AG20443 (cell line): ENCODE measurements at places on chromosomes 4 and X.
A peak's percentile ranks its signal among the peaks of the same experiment; 100 is the strongest.

- DNase-seq, result peak; percentile 65
These were observed 57.2 kb downstream of the IRF2 start for GRCh38 chr4:184416913-184417734.

DNA sequence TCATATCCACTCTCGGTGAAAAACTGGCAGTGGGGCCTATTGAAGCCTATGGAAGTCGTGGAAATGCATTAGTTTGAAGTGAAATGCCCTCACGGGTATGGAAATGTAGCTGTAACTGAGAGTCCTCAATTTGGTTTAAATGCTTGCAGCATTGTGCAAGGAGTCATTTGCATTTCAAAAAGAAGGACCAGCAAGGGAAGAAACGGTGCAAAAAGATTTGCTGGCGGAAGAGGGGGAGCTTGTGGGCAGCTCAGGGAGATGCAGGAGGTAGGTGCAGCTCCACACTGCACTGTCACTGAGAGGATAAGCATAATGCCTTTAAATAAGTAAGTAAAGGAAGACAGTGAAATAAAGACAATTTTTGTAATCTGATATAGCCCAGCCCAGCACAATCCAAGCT lies 400.4 kb upstream of the DIPK2B start:
- DNase-seq, result no peak

DNA sequence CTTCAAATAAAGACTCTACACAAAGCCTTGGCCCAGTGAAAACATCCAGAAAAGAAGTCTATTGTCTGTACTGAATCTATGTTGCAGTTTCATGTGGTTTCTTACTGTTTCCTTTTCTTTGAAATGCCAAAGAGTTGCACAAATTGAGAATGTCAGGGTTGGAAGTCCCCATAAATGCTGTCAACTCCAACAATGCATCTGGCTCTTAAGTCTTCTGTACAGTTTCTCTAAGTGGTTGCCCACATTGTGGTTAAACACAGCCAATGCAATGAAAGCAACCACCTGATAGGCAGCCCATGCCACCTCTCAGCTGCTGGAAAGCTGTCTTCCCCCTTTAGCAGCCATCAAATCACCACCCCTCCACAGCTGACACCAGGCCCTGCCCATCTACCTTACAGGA lies 67.2 kb upstream of the C1GALT1C1 start:
- no peak for DNase-seq

DNA sequence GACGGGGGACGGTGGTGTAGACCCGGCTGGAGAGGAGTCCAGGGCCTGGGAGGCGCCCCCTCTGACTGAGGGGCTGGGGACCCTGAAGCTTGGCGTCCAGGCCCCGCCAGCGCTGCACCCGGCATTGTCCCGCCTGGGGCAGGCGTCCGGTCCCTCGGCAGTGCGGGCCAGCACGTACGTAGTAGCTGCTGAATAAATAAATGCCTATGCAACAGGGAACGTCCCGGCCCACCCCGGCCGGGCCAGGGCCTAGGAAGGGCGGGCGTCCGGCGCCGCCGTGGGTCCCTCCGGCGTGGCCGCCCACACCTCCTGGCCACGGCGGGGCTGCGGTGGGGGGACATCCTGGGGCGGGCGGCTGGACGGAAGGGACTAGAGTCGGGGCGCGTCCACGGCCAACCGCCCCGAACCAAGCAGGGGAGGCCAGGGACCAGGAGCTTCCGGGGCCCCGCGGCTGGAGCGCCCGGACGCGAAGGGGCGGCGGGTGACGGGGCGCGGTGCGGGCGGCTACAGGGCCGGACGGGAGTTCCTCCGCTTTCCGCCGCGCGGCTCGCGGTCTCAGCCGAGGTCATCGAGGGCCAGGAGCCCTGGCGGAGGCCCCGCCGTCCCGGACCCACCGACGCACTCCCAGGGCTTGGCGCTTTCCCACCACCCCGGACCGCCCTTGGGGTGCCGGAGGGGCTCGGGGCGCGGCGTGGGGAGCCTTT lies 886 bp upstream of the WWC2 start:
- DNase-seq, result peak; percentile 85

GRCh38 chr4:42579903-42580302 lies 77.0 kb downstream of the ATP8A1 start:
- no peak for DNase-seq

DNA sequence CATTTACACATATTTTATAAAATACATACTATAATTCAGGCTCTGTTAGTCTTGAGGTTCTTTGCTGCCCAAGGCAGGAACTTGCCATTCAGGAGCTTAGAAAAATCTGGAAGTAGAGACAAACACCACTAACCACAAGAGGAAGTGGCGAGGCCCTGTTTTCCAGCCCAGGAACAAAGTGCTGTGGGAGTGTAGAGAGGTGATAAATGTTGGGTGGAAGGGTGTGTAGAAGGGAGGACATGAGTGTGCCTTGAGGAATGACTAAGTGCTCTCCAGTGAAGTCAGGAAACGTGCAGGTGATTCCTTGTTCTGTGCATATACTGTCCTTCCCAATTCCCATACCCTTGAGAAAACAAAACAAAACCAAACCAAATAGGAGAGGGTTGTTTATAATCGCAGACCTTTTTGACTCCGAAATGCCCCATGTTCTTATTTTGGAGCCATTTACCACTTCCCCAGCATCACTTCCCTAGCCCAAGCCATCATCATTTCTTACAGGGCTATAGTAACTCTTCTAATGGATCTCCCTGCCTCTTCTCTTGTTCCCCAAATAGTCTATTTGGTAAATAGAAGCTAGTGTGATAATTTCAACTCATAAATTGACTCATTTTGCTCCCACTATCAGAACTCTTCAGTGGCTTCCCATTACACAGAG lies 83.2 kb downstream of the GPAT3 start:
- DNase-seq, result peak; percentile 24

- no peak for DNase-seq
These were observed 65.0 kb downstream of the SCD5 start for GRCh38 chr4:82733636-82734035.

DNA sequence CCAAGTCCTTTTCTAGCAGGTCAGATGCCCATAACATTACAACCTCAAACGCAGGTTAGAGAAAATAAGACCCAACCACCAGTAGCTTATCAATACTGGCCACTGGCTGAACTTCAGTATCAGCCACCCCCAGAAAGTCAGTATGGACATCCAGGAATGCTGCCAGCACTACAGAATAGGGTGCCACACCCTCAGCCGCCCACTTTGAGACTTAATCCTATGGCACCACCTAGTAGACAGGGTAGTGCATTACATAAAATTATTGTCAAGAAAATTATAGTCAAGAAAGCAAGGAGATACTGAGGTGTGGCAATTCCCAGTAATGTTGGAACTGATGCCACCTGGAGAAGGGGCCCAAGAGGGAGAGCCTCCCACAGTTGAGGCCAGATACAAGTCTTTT lies 19.9 kb upstream of the TRIM61 start:
- peak; percentile 25 for DNase-seq

- DNase-seq, result no peak
These were observed 12.5 kb upstream of the SEL1L3 start for GRCh38 chr4:25875281-25875745.

DNA sequence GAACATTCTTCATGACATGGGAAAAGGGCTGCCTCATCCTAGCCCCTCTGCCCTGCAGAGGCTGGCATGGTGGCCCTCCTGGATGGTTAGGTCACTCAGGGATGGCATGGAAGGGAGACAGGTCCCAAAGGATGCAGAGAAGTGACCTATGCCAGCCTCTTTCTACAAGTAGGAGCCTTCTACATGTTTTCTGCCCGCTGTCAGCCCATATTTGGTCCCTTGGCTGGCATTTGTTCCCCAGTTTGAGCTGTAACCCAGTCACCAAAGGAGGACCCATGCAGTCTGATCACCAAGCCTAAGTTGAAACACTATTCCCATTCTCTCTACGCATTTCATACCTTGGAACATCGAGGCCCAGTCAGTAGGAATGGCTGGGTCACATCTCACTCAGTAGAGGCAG lies 95.4 kb downstream of the PJA1 start:
- DNase-seq, result no peak

- no peak for DNase-seq
These were observed at the start of gene POF1B for GRCh38 chrX:85379174-85379907. POF1B (minus strand) TSS chrX:85379665; CDS start chrX:85379454, 211 bp downstream.

- DNase-seq, result no peak
These were observed 11.3 kb downstream of the BMP2K start for GRCh38 chr4:78787392-78788006.

GRCh38 chr4:162610116-162610515 lies 446.3 kb upstream of the FSTL5 start:
- DNase-seq, result no peak

- DNase-seq, result no peak
These were observed 137.3 kb upstream of the FTHL17 start for GRCh38 chrX:31209005-31209628.

- DNase-seq, result no peak
These were observed 5.7 kb downstream of the P2RY8 start for GRCh38 chrX:1531096-1531890.

GRCh38 chr4:127922226-127922625 lies 41.5 kb downstream of the PLK4 start:
- no peak for DNase-seq

GRCh38 chr4:175947117-175947722 lies 118.4 kb upstream of the WDR17 start:
- no peak for DNase-seq

DNA sequence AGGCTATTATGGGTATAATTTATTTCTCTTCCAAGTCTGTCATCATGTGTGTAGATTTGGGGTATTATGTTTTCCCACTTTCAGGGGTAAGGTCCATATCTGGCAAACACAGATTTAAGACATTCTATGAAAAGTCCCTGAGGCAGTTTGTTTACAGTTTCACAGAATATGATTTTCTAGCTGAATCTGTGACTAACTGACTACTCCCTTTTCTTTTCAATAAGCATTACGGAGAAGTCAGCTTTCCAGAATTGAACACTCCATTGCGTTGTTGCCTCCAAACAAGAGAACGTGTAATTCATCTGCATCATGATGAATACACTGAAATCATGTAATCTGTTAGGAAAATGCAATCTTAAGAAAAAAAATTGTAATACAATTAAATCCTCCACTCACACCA lies 226.7 kb upstream of the SFRP2 start:
- no peak for DNase-seq

DNA sequence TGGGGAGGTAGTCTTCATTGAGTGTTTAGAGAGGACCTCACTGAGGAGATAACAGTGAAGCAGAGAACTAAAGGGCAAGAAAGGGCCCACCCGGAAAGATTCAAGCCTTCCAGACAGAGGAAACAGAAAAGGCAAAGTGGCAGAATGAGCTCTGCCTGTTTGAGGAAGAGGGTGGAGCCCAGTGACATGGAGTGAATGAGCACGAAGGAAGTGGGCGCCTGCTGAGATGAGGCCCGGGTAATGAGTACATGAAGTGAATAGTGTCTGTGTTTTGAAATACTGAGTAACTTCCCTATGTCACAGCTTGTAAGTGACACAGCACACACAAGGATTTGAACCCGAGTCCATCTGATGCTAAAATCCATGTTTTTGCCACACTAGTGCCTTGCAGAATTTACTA lies 32.5 kb upstream of the TLR2 start:
- DNase-seq, result no peak

- DNase-seq, result no peak
These were observed 706.3 kb upstream of the TENM3 start for GRCh38 chr4:181536811-181537434.

DNA sequence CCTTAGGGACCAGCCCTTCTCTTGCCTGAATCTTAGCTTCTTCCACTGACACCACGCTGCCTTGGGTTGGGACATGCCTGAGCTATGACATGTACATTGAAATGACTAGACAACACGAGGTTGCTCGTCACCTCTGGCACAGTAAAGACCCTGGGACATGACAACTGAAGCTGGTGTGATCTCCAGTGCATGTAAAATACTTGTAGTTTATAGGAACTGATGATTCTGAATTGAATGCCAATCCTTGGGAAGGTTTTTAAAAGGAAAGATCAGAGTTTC lies 100.7 kb upstream of the PGRMC2 start:
- no peak for DNase-seq

GRCh38 chr4:128979934-128980333 lies 113.4 kb downstream of the SCLT1 start:
- peak; percentile 77 for DNase-seq

- no peak for DNase-seq
These were observed 595 bp upstream of the NAP1L2 start for GRCh38 chrX:73215246-73215645.

DNA sequence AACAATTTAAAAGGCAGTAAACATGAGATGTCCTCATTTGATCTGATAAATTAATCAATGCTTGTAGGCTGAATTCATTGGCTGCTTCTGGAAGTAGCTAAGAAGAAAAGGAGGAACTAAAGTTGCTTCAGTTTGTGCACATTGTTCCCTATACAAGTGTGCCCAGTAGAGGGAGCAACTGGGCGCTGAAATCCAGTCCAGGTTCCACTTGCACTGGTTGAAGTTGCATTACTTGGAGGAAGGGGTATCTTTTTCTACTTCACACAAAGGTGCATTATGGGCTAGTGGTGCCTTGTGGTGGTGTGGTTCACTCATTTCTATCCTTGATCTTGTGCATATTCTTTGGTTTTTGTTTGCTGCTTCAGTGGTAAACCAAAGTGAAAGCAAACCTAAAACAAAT lies 67.9 kb upstream of the SOX3 start:
- DNase-seq, result peak; percentile 18

GRCh38 chr4:26877961-26878360 lies 17.3 kb downstream of the STIM2 start:
- no peak for DNase-seq

GRCh38 chr4:174859904-174860303 lies 30.9 kb upstream of the GLRA3 start:
- DNase-seq, result no peak

- no peak for DNase-seq
These were observed 56.4 kb downstream of the USP38 start for GRCh38 chr4:143240939-143241679.

- DNase-seq, result no peak
These were observed 8.8 kb downstream of the DDX60 start for GRCh38 chr4:168309781-168310180.

- DNase-seq, result no peak
These were observed 22.0 kb downstream of the TNMD start for GRCh38 chrX:100606753-100607152.

DNA sequence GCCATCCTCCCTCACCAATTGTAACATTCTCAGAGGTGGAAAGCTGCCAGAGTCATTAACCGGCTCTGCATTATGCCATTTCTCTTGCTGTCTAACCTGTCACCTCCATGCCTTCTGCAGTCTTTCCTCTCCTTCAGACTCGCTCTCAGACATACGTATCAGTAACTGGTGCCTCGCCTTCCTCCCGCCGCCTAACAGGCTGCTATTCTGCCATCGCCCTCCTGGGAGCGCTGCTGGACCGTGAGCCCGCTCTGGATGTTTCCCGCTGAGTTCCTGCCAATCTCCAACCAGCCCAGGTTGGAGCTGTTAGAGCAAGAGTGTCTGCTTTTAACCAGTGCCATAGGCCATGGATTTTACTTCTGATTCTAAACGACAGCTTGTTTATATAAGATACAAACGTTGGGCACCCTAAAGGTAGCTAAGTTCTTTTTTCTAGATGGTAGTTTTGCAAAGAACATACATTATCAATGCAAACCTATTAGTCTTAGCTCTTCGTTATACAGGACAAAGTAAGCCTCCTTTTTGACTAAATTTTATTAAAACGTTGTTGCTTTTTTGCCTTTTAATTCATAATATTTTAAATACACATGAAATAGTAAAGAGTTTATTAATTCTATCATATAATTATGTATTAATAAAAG lies 59.5 kb upstream of the NEIL3 start:
- DNase-seq, result peak; percentile 82

GRCh38 chr4:186704057-186704456 lies 19.6 kb downstream of the FAT1 start:
- no peak for DNase-seq
